Daoy (cell line): ENCODE measurements at places on chromosomes 6 and 20. TPM values are rescaled to one million over a fixed set of nuclear protein-coding genes. Genes with fewer than 3 reads are reported as not detected.

The HRH3 gene
- not detected in 2 replicates for total RNA-seq

GRCh38 chr6:7773322-7773721 is 47.4 kb downstream of the BMP6 start:
- no peak for DNase-seq

The DEFB132 gene
- total RNA-seq, result not detected in 2 replicates

DNA sequence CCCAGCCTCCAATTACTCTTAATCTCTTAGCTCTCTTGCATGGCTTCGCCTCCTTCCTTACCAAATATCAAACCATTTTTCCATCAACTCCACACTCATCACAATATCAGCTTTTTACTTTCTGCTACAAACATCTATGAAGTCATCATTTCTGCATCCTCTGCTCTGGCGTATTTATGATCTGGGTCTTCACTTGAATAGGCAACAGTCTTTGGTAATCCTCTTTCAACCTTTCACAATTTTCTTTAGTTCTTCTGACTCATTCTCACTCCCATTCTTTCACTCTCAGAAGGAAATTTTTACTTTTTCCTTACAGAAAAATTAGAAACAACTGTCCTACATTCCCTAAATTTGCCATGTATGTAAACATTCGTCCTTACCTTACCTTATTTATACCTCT is 522.4 kb downstream of the HDGFL1 start:
- DNase-seq, result no peak

DNA sequence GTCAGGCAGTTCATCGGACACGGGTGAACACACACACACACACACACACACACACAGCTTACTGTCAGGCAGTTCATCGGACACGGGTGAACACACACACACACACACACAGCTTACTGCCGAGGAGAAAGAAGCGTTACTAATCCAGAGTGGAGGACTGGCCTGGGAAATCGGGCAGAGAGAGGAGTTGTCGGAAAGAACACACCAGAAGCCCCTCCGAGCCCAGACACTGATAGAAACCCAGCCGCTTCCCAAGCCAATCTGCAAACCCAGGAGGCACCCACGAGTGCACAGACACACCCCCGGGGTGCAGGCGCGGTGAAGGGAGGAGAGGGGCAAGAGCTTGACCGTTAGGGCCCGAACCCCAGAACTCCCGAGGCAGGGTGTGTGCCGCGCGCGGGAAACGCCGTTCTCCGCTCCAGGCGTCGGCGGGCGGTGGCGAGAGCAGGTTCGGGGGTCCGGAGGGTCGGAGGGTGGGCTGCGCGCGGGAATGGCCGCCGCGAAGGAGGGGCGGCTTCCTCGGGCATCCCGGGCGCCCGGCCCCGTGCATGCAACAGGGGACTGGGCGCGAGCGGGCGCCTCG is 636 bp downstream of the ELOVL2 start:
- DNase-seq, result peak; percentile 50

GRCh38 chr20:25014816-25015215 is 22.3 kb upstream of the APMAP start:
- no peak for DNase-seq

GRCh38 chr6:36508532-36508931 is 38.7 kb downstream of the STK38 start:
- DNase-seq, result no peak

- DNase-seq, result no peak
Observed at GRCh38 chr6:11370191-11371018, 137.9 kb upstream of the NEDD9 start.

GRCh38 chr6:144690133-144690532 is 405.0 kb downstream of the UTRN start:
- DNase-seq, result no peak

- DNase-seq, result no peak
Observed at GRCh38 chr6:119501798-119502483, 152.4 kb upstream of the MAN1A1 start.

- no peak for DNase-seq
Observed at GRCh38 chr6:134624781-134625180, 306.9 kb upstream of the SGK1 start.

DNA sequence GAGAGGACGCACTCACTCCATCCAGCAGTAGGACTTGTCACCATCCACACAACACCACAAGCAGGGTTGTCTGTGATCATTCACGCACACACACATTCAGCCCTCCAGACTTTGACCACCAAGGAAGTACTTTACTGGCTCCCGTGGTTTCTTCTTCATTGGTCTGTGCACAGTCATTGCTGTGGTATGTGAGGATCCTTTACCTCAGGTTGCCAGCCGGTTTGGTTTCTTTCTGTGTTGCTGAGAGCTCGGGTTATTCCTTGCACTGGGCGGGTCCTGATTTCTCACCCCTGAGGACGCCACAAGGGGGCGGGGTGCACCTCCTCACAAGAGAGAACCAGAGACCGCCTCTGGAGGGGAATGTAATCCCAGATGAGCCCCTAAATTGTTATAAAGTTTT is 11.2 kb downstream of the SLC35A1 start:
- peak; percentile 57 for DNase-seq

GRCh38 chr20:21430020-21430419 is 32.7 kb upstream of the NKX2-4 start:
- DNase-seq, result no peak

- no peak for DNase-seq
Observed at GRCh38 chr20:62778601-62779416, 17.5 kb upstream of the MRGBP start.

DNA sequence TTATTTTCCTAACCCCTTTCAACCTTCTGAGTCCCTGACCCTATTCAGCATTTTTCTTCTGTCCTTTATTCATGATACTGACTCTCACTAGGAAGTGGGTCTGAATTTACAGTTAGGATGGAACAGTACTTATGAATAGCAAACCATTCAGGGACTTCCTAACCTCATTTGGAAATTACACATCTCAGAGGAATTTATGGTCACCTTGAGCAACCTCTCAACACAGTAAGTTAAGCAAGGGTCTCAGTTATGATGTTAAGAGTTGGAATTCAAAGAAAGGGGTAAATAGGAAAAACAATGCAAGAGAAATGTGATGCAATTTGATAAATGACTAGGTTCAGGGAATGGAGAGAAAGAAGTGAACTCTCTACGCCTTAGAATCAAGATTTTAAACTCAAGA is 97.3 kb downstream of the GPR6 start:
- DNase-seq, result no peak

The LPIN3 gene
- 0.06 TPM in 1 of 2 replicates, not detected in the other for total RNA-seq

The SOBP gene
- 1.8 and 2.1 TPM in 2 replicates for total RNA-seq

GRCh38 chr20:4225745-4226144 is 210.4 kb upstream of the RNF24 start:
- DNase-seq, result peak; percentile 93

The OXT gene
- total RNA-seq, result not detected in 2 replicates

The SNAP91 gene
- total RNA-seq, result 0.65 and 0.86 TPM in 2 replicates

DNA sequence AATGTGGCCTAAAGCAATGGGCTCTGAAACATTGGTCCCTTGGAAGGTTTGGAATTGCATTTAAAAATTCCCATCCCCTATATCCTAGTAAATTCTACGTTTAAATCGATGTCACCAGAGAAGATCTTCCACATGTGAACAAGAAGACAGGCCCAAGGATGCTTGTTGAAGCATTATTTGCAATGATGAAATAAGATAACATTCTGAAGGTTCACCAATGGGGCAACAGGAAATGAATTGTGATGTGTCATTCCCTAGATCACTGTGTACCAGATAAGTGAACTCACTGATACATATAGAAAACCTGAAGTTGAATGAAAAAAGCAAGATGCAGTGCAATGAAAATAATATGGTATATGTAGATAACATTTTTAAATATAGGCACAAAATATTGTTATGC is 464.3 kb upstream of the BTBD3 start:
- peak; percentile 58 for DNase-seq

The TINAG gene
- not detected in 2 replicates for total RNA-seq

The TRIM40 gene
- total RNA-seq, result not detected in 2 replicates

DNA sequence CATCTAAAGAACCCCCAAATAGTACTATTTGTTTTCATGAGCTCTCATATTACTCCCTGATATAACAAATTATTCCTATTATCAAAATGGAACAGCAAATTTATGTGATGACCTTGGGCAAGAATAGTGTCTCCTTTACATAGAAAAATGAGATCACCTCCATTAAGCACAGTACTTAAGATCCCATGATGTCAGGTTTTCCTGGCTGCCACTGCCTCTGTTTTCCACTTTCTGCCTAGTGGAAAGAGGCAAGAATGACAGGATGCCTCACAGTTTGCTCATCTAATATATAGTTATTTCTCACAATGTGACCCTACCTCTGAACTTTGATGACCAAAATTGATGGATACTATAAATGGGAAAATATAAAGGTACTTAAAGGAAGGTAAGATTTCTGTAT is 260.1 kb upstream of the SGK1 start:
- peak; percentile 7 for DNase-seq

The MYLK2 gene
- total RNA-seq, result 3.0 and 3.4 TPM in 2 replicates

The TMEM14A gene
- 62.4 and 66.7 TPM in 2 replicates for total RNA-seq

- DNase-seq, result no peak
Observed at GRCh38 chr20:20614391-20614790, 98.1 kb downstream of the RALGAPA2 start.

DNA sequence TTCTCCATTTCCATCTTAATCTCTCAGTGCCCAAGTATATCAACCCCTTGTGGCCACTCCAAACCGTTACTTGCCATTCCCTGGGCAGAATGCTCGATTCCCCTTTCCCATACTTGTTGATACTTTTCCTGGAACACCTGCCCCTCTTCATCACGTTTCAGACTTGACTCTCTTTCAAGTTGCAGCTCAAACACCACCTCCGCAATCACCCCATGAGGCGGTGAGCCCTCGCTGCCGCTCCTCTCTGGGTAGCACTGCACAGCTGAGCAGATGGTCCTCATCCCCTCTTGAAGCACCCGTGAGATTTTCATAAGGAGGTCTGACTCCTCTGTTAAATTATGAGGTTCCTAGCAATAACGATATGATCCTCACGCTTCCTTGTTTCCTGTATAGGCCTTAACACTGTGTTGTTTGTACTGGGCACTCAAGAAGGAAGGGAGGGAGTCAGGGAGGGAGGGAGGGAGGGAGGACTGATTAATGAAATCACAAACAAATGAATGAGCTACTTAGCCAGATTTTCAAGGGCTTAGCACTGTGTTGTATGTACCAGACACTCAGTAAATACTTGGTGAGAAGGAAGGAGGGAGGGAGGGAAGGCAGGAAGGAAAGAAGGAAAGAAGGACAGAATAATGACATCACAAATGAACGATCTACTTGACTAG is 8.0 kb upstream of the UQCC2 start:
- DNase-seq, result no peak

The SOX18 gene
- not detected in 2 replicates for total RNA-seq

DNA sequence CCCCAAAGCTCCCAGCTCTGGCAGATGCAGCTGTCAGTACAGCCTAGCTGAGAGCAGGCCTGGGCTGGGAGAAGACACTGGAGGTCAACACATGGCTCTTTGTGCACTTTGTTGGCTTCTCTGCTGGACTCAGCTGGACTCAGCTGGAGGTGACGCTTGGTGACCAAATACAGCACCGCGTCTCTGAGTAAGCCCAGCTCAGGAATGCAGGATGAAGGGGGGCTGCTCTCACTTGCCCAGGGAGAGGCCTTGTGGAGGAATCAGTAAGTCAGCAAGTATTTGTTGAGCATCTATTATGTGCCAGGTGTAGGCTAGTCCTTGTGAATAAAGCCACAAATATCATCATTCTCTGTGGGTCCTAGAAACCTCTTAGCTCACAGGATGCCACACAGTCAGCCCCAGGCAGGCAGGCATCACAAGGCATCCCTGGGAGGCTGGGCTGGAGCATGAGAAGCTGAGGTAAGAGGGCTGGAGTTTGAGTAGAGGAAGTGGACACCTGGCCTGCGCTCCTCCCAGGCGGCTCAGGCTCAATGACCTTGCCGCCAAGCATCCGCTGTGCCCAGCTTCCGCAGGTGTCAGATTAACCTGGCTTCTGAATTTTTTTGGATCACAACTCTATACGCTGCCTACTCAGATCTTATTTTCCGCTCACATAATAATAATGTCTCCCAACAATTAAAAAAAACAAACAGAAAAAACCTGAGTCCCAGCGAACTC is 95.4 kb downstream of the TMEM170B start:
- peak; percentile 44 for DNase-seq

- no peak for DNase-seq
Observed at GRCh38 chr6:67287566-67287965, 1347.5 kb upstream of the ADGRB3 start.

- DNase-seq, result peak; percentile 24
Observed at GRCh38 chr6:43178150-43178549, 3.8 kb upstream of the CUL9 start.

- peak; percentile 91 for DNase-seq
Observed at GRCh38 chr6:136593748-136594490, 43.7 kb upstream of the MAP7 start.

GRCh38 chr20:2742934-2743559 is 50.5 kb downstream of the EBF4 start:
- peak; percentile 78 for DNase-seq

GRCh38 chr6:6788394-6789032 is 200.0 kb downstream of the LY86 start:
- DNase-seq, result no peak

GRCh38 chr6:19472153-19472552 is 365.0 kb upstream of the ID4 start:
- DNase-seq, result peak; percentile 94

DNA sequence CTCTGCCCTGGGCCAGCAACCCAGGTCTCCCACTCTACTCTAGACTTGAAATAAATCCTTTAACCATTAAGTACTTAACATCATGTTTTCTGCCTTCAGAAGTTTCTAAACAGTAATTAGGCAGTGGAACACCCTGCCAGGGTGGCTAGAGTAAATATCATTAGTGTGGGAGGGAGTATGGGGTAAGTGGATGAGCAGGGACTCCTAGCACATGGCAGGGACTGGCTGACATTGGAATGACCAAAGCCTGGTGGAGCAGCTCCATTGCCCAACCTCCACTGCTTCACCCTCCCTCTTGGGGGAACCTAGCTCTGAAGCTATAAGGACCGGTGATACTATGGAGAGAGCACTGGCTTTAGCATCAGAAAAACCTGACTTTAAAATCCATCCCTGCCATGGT is 167.1 kb downstream of the MAFB start:
- DNase-seq, result no peak

The ANKRD66 gene
- total RNA-seq, result not detected in 2 replicates

The LY6G6C gene
- not detected in 2 replicates for total RNA-seq

- no peak for DNase-seq
Observed at GRCh38 chr6:95601133-95601532, 23.8 kb downstream of the MANEA start.

DNA sequence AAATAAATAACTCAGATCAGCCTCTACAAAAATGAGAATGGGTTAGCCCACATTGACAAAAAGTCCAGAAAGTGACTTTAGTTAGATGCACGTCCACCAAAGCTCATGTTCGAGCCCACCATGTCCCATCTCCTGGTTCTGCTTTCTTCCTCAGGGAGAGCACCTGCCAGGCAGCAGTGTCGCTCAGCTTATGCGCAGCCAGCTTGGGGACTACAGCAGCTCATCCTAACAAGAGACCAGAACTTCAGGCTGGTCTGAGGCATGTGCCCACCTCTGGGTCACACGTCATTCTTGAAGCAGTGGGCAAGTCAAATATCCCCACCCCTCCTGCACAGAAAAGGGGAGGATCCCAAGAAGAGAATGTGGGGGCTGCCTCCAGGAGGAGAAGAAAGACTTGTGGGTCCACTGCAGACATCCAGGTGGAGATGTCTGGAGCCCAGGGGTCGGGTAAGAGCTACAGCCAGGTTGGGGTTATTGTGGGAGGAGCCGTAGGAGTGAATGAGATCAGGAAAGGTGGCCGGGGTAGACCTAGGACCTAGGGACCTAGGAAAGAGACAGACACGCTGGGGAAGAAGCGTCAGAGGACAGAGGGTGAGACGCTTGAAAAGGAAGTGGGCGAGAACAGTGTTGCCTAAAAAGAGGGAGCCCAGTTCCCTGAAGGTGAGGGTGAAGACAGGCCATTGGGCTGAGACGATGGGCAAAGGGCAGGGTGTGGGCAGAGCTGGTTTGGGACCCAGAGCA is 52.5 kb downstream of the SSR1 start:
- no peak for DNase-seq

The BRD2 gene
- total RNA-seq, result 108 and 128 TPM in 2 replicates

The MOCS1 gene
- total RNA-seq, result 8.8 and 13.2 TPM in 2 replicates
